Omental fat pad (tissue), 4 donors: ENCODE measurements at places on chromosomes 16 and 17. TPM values are rescaled to one million over a fixed set of nuclear protein-coding genes. Genes with fewer than 3 reads are reported as not detected.

DLX3 gene
- not detected for total RNA-seq

DNA sequence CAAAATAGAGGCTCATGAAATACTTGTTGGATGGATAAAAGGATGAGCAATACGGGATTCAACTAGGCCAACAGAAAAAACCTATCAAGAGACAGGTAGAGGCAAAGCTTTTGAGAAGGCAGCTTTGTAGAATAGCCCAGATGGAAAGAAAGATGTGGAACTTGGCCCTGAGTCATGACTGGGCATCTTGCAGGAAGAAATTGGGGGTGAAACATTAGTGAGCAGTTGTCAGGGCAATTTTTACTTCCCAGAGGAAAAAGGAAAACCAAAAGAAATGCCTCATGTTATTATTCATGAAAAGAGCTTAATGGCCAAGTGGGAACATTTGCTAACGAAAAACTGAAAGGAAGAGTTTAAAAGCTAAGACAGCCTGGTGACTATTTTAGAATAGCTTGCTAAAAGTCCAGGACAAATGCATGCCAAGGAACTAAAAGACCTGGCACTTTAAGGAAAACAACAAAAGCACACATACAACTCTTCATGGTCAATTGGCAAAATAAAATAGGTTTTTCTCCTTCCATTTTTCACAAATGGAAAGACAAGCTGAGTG, 180.1 kb downstream of the HS3ST3A1 start:
- no peak for DNase-seq

CA5A gene
- not detected for total RNA-seq

- DNase-seq = no peak
Observed at GRCh38 chr16:26204138-26204537, 512.4 kb downstream of the HS3ST4 start.

GRCh38 chr16:4213737-4214136, 28.1 kb downstream of the SRL start:
- no peak for DNase-seq

PPY gene
- not detected for total RNA-seq

- DNase-seq = no peak
Observed at GRCh38 chr17:7403043-7403726, 712 bp downstream of the TMEM256 start.

DNA sequence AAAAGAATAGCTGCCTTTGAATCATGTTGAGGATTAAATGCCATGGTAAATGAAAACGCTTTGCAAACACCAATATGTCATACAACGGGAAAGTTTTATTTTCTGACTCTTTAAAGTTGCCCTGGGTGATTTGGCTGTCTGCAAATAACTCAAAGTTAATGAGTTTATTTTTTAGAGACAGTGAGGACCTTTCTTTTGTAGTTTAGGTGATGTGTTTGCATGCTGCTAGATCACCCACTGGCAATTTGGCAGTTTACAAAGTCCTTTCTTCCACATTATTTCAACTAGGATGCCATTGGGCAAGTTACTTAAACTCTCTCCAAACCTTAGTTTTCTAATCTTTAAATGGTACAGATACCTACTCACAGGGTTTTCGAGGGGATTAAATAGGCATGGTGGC, 37.8 kb downstream of the GDE1 start:
- DNase-seq = no peak

- no peak for DNase-seq
Observed at GRCh38 chr16:5865236-5865635, 767.6 kb upstream of the EEF2KMT start.

GRCh38 chr17:46124695-46125592, 68.3 kb downstream of the KANSL1 start:
- DNase-seq = no peak

GUCY2D gene
- total RNA-seq = not detected

CRHR1 gene
- total RNA-seq = not detected

TPSAB1 gene
- total RNA-seq = 27.1 TPM

DNA sequence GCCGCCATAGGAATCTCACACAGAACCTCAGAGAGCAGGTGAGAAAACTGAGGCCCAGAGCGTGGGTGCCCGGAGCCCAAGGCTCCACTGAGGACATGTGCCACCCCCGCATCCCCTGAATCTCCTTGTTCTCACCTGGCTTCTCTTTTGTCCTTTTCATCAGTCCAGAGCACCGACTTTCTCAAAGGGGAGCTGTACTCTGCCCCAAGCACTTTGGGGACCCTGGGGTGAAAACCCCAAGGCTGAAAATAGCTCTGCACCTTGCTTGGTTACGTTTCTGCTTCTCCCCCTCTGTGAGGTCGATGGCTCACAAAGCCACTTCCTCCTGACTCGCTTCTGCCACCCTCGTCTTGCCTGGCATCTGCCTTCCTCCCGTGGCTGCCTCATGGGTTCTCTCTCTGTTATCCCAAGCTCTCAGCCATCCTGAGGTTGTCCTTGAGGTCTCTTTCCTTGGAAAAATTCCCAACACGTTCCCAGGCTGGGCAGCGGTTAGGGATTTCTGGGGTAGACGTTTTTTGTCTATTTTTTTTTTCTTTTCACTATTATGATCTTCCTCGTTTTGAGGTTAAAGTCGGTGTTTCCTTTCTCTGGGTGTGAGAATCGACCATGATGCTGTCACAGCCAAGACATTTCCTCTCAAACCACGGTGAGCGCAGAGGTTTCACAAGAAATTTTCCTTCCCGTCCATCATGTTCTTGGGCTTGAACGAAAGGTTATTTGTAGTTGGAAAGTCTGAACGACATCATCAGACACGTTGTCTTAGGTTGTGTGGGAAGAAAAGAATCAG, 37.2 kb downstream of the IRF8 start:
- DNase-seq = no peak

- DNase-seq = no peak
Observed at GRCh38 chr16:85195900-85196772, 83.9 kb upstream of the CIBAR2 start.

GRCh38 chr16:20920091-20920490, 19.5 kb downstream of the LYRM1 start:
- DNase-seq = no peak

GRCh38 chr16:84495506-84495905, 9.0 kb downstream of the MEAK7 start:
- no peak for DNase-seq

DNA sequence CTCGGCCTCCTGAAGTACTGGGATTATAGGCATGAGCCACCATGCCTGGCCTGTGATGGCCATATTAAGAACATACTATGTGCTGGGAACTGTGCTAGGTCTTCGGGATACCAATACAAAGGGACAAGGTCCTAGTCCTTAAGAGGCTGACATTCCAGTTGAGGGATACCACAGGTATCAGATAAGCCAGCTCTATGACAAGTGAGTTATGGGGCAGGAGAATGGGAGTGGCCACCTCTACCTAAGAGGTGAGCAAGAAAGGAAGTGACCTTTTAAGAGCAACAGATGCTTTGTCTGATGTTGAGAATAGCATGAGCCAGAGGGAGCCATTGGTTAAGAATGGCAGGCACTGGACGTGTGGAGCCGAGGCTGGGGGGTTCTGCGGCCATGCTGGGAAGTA, 27.0 kb downstream of the ADORA2B start:
- DNase-seq = no peak

- DNase-seq = no peak
Observed at GRCh38 chr17:81128774-81129173, 36.5 kb upstream of the PVALEF start.

DNA sequence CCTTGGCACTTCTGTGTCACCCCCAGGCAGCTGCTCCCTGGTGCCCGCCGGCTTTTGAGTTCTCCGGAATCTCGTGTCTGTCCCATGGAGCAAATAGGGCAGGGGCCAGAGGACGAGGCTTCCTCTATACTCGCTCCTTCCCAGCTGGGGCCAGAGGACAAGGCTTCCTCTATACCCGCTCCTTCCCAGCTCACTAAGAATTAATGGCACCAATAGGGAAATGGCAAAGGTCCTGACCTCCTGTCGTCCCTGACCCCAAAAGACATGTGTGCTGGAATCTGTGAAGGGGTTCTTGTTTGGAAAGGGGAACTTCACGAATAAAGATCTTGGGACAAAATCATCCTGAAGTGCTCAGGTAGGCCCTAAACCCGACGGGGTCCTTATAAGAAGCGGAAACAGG, 7.6 kb downstream of the SGSH start:
- no peak for DNase-seq

GRCh38 chr17:31880311-31880710, 21.2 kb downstream of the UTP6 start:
- no peak for DNase-seq

DNA sequence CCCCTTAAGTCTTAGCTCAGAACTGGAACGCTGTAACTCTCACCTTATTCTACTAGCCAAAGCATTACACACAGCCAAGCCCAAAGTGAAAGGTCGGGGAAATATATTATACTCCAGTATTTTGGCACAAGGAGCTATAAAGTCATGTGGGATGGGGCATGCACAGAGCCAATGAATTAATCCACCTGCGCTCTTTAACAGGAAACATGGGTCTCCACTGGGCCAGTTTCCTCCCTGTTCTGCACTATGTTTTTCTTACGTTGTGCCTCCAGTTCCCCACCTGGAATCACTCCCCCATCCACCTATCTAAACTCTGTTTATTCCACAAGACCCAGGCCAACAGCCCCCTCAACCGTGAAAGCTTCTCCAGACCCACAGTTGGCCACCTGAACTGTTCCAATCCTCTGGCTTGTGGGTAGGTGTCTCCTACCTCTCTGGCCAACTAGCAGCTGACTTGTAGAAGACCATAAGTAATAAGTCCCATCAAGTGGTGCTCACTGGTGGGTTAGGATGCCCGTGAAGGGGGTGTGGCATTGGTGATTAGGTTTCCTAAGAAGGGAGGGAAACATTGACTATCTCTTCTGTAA, 286.9 kb downstream of the NPIPA8 start:
- DNase-seq = no peak
